Large intestine (tissue), 12 donors: ENCODE measurements at places on chromosomes 5 and 9. TPM values are rescaled to one million over a fixed set of nuclear protein-coding genes. Genes with fewer than 3 reads are reported as not detected.

GRCh38 chr9:100441911-100442361, 15.0 kb downstream of the MSANTD3 start:
- no peak for DNase-seq
- H3K4me1 ChIP-seq, result no peaks in the 10 kb centered on the region
- peaks cover 9% of the 10 kb centered on the region for H3K36me3 ChIP-seq
- H3K27ac ChIP-seq, result no peak overlapping the region
- H3K27me3 ChIP-seq, result no peaks in the 10 kb centered on the region

DNA sequence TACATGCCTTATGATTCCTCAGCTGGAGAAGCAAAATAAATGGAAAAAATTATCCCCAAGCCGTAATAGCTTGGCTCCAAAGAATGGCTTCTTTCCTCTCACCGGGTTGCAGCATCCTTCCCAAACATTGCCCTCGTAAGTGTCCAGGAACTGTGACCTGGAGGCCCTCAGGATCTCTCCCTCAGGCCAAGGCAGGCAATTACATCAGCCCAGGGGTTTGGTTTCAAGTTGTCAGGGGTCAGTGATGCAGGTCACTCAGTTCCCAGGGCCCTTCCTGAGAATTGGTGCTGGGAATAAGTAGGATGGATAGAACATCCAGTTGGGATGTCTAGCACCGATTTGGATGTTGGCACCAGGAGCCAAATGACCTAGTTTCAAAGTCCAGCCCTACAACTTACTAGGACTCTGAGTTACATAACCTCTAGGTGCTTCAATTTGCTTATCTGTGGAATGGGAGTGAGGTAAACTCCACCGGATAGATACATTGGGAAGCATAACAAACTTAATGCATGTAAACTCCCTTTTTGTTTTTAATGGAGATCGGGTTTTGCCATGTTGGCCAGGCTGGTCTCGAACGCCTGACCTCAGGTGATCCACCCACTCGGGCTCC, 133.5 kb upstream of the DAP start:
- H3K27me3 ChIP-seq, result no peaks in the 10 kb centered on the region
- H3K36me3 ChIP-seq, result no peaks in the 10 kb centered on the region
- H3K4me1 ChIP-seq, result no peaks in the 10 kb centered on the region
- no peak for DNase-seq

GRCh38 chr9:15357050-15357653, 50.1 kb upstream of the TTC39B start:
- H3K36me3 ChIP-seq, result no peaks in the 10 kb centered on the region
- peak; percentile 86 for DNase-seq
- H3K4me1 ChIP-seq, result peaks cover 12% of the 10 kb centered on the region
- H3K27me3 ChIP-seq, result no peaks in the 10 kb centered on the region
- H3K27ac ChIP-seq, result peak overlapping the region; percentile 77

- H3K4me3 ChIP-seq, result no peak overlapping the region
- H3K4me1 ChIP-seq, result no peaks in the 10 kb centered on the region
Observed at GRCh38 chr9:112891521-112891920, 845 bp upstream of the SLC46A2 start.

PCDHB15 gene
- 3.0 TPM for polyA plus RNA-seq
